ENCODE measurements at places on chromosomes 5 and 9. TPM values are rescaled to one million over a fixed set of nuclear protein-coding genes. Genes with fewer than 3 reads are reported as not detected.

PPP2R2B gene
- total RNA-seq: not detected

TAF11L5 gene
- not detected for total RNA-seq

GRCh38 chr5:136811551-136811950 is 446.2 kb upstream of the TRPC7 start:
- no peak for DNase-seq

RETREG1 gene
- total RNA-seq: 49.3 TPM

- no peak for DNase-seq
These were observed 67.5 kb upstream of the PLPP6 start for GRCh38 chr9:4594545-4594944.

GRCh38 chr9:77951369-77951768 is 80.2 kb downstream of the GNAQ start:
- no peak for DNase-seq

- no peak for DNase-seq
These were observed 14.6 kb downstream of the LMAN2 start for GRCh38 chr5:177336603-177337494.

- no peak for DNase-seq
These were observed 102.7 kb downstream of the TMEM215 start for GRCh38 chr9:32886021-32886420.

FOXD4L6 gene
- total RNA-seq: not detected

DNA sequence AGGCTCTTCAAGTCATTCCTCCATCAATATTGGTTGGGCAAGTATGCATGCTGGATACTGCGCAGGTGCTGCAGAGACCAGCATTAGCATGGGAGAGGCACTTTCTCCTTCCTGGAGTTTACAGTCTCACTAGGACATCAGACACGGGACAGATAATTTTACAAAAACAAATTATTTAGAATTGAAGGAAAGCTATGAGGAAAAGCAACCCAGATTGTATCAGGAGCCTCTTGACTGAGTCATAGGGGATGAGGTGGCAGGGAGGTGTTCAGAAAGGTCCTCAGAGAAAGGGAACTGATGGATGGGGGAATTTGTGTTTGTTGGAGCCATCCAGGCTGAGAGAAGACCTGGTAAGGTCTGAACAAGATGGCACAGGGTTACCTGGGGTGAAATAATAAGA is 24.5 kb upstream of the RAB14 start:
- DNase-seq: no peak

DNA sequence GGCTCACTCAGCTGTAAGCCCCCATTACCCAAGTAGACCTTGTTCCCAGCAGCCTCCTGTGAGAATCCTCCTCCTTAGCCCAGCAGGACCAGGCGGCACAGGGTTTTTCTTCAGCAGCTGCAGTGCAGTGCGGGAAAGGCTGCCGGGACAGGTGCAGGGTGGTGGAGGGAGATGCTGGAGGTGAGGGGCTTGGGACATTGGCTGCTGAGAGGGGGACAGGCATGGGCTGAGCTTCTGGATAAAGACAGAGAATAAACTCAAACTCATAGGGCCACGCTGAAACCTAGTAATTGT is 174.7 kb downstream of the CACNA1B start:
- DNase-seq: no peak

DDX4 gene
- total RNA-seq: not detected

GRCh38 chr9:121597698-121598166 is 53.7 kb upstream of the DAB2IP start:
- DNase-seq: no peak

ACSL6 gene
- 0.05 TPM for total RNA-seq

DNA sequence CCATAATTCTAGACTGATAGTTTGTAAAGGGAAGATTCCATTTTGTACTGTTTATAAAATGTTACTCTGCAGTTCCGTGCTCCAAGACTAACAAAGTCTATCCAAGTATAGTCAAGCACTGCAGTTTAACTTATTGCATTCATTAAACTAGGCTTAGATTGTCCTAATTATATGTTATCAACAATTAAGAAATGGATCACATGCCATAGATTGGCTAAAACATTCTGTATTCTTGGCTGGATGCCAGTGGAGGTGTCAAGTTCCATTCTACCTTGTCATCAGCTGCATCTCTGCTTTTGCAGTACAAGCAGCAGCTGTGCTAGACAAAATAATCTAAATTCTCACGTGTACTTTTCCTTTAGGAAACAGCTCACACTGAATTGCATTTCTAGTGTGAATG is 69.4 kb upstream of the MEF2C start:
- no peak for DNase-seq

GRCh38 chr9:70389621-70390266 is 24.7 kb downstream of the KLF9 start:
- no peak for DNase-seq

DNA sequence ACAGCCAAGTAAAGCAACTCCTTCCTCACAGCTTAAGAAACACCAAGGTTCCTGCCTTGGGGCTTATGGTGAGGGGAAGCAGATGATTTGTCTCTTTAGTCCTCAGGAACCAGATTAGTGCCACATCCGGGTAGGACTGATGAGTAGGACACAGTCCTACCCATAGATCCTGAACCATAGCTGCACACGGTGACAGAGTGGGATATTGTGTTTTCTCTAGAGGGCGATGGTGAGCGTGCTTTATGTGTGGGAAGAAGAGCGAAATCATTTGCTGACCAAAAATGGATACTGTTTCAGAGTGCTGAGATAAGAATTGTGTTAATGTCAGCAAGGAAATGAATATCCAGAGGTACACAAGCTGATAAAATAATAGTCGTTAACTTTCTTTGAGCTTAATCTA is 209.0 kb upstream of the FBXL7 start:
- DNase-seq: peak; percentile 59

DNA sequence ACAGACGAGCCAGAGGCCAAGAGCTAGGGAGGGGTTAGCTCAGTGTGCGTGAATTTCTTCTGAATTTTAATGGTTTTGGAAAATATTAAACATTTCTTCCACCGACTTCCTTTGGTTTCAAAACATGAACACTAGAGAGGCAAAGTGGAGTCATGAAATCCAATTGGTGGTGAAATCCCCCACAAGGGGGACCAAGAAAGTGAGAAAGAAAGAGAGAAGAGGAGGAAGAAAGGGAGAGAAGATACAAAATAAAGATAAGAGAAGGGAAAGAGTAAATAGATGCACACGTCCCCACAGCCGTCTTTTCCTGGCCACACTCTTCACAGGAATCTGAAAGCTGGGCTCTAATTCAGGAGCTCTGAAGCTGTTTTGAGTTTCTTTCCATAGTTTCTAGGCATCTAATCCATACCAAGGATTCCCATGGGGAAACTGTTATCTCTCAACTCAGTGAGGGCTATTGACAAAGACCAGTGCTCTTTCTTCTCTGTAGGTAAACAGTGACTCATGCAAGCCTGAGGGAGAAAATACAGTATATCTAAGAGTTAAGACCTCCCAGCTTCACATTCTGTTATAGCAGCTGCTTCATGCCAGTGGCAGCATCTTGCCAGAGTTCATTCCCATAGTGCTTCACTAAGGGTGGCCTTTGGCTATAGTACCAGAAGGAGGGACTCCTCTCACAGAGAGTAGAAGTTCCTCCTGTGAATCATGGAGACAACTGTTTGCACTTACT is 115.8 kb upstream of the LIFR start:
- peak; percentile 43 for DNase-seq

GRCh38 chr5:174464504-174465165 is 259.7 kb upstream of the MSX2 start:
- DNase-seq: no peak

CYLC2 gene
- total RNA-seq: not detected

- no peak for DNase-seq
These were observed 22.4 kb downstream of the UTP15 start for GRCh38 chr5:73587923-73588322.

DNA sequence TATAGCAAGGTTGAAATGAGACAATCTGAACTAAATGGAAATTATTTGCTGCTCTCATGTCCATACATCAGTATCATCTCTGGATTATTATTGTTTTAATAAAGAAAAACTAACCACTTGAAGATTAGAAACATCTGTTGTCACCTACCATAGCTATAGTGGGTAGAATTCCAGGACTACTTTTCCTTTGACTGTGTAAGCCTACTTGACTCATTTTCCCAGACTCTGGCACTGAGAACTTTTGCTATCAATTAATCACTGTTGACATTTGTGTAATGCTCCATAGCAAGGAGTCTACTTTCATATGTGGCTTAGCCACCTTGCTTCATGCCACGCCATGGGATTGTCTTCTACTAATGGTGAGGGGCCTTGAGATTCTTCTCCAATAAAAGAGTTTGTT is 59.9 kb upstream of the ARRDC3 start:
- no peak for DNase-seq

- no peak for DNase-seq
These were observed 9.4 kb downstream of the PAM start for GRCh38 chr5:102764381-102765004.

DNA sequence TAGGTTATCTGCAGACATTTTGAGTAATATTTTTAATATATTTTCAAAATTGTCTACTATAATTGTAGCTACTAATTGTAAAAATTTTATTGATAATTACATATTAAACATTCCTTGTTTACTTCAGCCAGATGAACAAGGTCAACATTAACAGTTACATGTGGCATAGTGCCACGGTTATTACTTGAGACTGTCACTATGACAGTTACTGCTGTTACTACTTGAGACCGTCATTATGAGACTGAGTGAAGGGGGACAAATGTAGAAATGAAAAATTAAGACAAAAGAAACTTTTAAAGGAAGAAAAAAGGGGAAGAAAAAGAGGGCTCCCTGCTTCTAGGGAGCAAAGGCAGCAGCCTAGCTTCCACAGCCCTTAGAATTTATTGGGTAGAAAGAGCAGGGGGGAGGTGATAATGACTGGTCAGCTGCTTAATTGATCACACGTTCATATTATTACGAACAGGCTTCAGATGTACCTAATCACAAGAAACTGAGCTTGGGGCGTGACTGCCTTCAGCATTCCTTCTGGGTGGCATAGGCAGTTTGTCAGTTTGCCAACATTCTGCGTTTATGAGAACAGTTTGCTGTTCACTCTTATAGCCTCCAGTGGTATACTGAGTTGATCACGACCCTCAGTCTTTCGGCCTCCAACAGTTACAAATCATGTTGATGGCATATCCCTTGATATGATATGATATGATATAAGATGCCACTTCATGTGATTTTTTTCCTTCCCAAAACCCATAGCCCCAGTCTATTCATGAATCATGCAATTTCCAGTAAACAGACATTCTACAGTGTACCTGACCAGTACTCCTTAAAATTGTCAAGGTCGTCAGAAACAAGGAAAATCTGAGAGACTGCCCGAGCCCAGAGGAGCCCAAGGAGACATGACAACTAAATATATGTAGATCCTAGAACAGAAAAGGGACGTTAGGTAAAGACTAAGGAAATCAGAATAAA is 13.1 kb downstream of the MARCHF6 start:
- DNase-seq: peak; percentile 45

DNA sequence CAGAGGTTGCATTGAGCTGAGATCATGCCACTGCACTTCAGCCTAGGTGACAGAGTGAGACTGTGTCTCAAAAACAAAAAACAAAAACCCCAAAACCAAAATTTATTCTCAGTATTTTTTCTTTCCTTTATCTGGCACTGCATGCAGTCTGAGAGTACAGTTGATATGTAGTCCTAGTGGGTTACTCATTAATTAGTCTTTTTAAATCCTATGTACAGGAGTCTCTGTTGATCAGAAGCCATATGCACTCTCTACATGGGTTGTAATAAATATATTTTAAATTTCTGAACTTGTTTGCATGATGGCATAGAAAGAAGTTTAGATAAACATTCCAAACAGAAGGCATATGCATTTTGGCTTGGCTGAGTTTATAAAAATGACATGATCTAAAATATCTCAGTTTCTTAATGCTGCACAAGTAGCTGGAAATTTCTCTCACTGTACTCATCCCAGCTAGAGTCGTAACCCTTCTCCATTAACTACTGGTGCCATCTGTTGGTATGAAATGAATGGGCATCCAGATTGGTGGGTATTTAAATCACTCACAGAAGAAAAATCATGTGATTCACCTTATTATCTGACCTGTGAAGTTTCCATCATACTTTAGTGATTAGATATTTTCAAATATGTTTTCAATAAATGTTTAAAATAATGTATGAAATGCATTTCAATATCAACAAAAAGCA is 284.8 kb downstream of the CTNND2 start:
- DNase-seq: peak; percentile 65

DNA sequence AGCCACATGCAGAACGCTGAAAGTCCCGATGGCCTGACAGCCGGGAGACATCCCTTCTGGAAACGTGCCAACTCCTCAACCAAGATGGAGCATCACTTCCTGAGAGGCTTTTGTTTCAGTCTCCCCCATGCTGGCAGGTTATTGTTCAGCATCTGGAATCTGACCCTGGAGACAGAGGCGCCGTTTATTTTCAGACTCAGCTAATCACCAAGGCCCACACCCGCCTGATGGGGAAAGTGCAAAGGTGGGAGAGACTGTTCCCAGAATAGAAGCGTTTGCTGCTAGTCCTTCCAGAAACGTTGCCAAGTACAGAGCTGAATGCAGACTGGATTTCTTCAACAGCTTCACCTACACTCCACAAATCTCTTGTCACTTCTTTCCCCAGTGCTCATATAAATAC is 41.8 kb upstream of the S1PR3 start:
- no peak for DNase-seq

PCDHGB2 gene
- 1.5 TPM for total RNA-seq

CXCL14 gene
- not detected for total RNA-seq

- no peak for DNase-seq
These were observed 96.5 kb upstream of the PHYKPL start for GRCh38 chr5:178328826-178329730.

GHR gene
- 60.6 TPM for total RNA-seq

ANAPC2 gene
- total RNA-seq: 9.0 TPM

FOXD4L5 gene
- total RNA-seq: not detected
